ENCODE measurements at places on chromosomes 4 and X. TPM values are rescaled to one million over a fixed set of nuclear protein-coding genes. Genes with fewer than 3 reads are reported as not detected.
A peak's percentile ranks its signal among the peaks of the same experiment; 100 is the strongest.

The CACNA1F gene
- total RNA-seq = 0.12 TPM

The PLP1 gene
- total RNA-seq = not detected

- no peak overlapping the region for H3K4me3 ChIP-seq
- no peak overlapping the region for H3K27ac ChIP-seq
- no peak for DNase-seq
- H3K27me3 ChIP-seq = peaks cover 4% of the 10 kb centered on the region
- H3K36me3 ChIP-seq = no peaks in the 10 kb centered on the region
Observed at GRCh38 chrX:47568656-47569295, 7.8 kb downstream of the ARAF start.

The TRIML2 gene
- not detected for total RNA-seq

DNA sequence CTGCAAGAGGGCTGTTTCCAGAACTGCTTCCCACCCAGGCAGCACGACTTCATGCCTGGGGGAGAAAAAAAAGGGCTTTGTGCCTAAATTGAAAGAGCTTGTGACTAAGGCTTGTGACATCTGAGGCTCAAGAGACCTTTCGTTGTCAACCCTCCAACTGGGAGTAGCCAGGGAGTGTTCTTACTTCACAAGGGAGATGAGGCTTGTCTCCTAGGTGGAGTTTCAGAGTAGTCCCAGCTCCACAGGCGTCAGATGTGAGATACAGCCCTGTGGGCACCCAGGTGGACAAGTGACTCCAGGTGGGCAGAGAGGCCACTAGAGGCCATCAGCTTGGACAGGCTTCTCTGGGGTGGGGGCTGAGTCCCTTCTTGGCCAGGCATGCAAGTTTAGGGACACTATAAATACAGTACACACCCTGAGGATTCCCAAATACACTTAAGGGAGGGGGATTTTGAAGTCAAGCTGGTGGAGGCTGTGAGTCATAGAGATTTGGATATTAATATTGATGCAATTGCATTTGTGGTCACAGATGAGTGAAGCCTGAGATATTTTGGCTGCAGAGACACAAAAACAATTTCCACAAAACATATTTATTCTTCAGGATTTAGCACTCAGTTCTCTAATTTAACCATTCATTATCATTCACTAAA, 40.1 kb upstream of the SETD7 start:
- no peaks in the 10 kb centered on the region for H3K36me3 ChIP-seq
- no peaks in the 10 kb centered on the region for H3K4me1 ChIP-seq
- DNase-seq = peak; percentile 69
- H3K4me3 ChIP-seq = no peak overlapping the region
